ENCODE measurements at places on chromosomes 7 and 10. TPM values are rescaled to one million over a fixed set of nuclear protein-coding genes. Genes with fewer than 3 reads are reported as not detected.

DNA sequence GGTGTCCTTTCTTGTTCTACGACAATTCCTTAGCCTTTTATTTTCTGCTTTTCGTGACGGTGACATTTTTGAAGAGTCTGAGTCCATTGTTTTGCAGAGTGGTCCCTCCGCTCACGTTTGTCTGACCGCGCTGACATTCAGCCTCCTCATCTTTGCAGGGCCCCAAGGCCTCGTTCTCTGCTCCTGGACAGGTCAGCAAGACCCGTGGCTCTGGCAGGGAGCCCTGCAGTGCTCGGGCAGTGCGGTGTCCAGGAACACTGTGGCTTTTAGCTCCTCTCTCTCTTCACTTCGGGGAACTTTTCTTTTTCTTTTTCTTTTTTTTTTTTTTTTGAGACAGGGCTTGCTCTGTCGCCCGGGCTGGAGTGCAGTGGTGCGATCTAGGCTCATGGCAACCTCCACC, 142.5 kb downstream of the DNAJB6 start:
- no peak overlapping the region for H3K4me3 ChIP-seq
- H3K36me3 ChIP-seq: no peaks in the 10 kb centered on the region
- DNase-seq: no peak
- no peaks in the 10 kb centered on the region for H3K27me3 ChIP-seq

Gene PCLO
- total RNA-seq: under 0.01 TPM

GRCh38 chr7:147525325-147525724, 1065.2 kb upstream of the C7orf33 start:
- H3K36me3 ChIP-seq: no peaks in the 10 kb centered on the region
- no peaks in the 10 kb centered on the region for H3K4me1 ChIP-seq
- H3K27ac ChIP-seq: no peak overlapping the region
- no peak for DNase-seq

DNA sequence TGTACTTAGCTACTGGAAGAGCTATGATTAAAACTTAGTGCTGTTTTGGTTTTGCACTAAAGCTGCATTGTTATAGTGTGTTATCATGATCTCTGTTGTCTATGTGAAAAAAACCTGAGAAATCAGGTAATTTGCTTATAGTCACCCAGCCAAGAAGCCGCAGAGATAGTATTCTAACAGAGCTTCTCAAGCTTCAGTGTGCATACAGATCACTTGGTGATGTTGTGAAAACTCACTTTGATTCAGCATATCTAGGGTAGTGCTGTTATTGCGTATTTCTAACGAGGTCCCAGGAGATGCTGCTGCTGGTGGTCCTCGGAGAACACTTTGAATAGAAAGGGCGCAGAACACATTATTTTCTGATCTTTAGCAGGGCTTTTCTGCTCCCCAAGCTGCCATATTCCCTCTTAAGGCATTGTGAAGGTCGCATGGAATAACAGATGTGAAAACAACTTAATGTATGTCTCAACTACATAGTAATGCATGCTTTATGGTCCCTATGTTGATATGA, 68.4 kb upstream of the PDCD4 start:
- no peaks in the 10 kb centered on the region for H3K36me3 ChIP-seq
- peaks cover 27% of the 10 kb centered on the region for H3K4me1 ChIP-seq
- DNase-seq: no peak
- no peaks in the 10 kb centered on the region for H3K27me3 ChIP-seq
- no peak overlapping the region for H3K4me3 ChIP-seq
- peak overlapping the region; percentile 36 for H3K27ac ChIP-seq

Gene MYOZ1
- 0.60 TPM for total RNA-seq

DNA sequence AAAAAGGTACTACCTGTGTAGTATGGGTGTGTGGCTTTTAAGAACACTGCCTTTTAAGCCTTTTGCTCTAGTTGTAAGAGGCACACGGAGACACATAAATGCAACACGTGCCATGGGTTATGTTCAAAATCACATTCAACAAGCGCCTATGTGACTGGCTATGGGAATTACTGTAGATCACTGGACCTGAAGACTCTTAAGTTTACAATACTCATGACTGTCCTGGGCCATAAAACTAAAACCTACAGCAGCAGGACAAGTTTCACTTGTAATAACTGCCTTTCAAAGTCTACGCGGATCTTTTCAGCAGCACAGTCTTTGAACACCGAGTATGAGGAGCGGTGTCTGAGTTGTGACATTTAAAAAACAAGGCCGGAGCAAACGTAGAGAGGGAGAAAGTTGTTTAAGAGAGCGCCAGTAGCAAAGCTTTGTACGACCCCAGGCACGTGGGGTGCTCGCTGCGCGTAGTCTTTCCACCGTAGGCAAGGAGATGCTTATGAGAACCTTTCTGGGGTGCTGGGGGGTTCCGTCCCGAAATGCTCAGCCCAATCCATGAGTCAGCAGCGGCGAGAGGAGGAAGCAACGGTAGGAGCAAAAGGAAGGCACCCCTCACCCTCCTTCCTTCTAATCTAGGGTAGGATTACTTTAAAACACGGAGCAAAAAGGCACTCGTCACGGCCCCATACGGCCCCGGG, 662 bp downstream of the DNAJC2 start:
- peak overlapping the region; percentile 82 for H3K4me3 ChIP-seq
- no peaks in the 10 kb centered on the region for H3K36me3 ChIP-seq
- H3K27me3 ChIP-seq: no peaks in the 10 kb centered on the region
- peak; percentile 9 for DNase-seq
- H3K4me1 ChIP-seq: peaks cover 16% of the 10 kb centered on the region

DNA sequence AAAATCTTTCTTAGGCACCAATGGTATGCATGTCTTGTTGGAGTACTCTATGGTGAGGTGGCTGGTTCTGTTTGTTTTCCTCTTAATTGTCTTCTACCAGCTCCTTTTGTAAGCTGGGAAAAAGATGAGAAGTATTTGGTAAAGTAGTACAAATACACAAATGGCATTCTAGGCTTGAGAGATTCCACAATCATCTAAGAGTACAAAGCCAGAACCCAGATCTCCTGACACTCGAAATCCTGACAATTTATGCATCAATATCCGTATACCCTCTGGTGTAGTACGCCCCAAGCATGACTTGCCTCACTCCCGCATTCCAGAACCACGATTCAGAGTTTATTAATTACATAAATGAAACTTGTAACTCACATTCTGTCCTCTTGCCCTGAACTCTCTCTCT, 43.5 kb downstream of the CDCA7L start:
- H3K4me1 ChIP-seq: no peaks in the 10 kb centered on the region
- no peak overlapping the region for H3K27ac ChIP-seq
- DNase-seq: no peak
- no peak overlapping the region for H3K4me3 ChIP-seq
- H3K27me3 ChIP-seq: no peaks in the 10 kb centered on the region

Gene LDB3
- 18.6 TPM for total RNA-seq

- peaks cover 43% of the 10 kb centered on the region for H3K4me1 ChIP-seq
- H3K36me3 ChIP-seq: no peaks in the 10 kb centered on the region
- no peak for DNase-seq
- no peaks in the 10 kb centered on the region for H3K27me3 ChIP-seq
These were observed 31.3 kb downstream of the PIP4K2A start for GRCh38 chr10:22683140-22683389.

DNA sequence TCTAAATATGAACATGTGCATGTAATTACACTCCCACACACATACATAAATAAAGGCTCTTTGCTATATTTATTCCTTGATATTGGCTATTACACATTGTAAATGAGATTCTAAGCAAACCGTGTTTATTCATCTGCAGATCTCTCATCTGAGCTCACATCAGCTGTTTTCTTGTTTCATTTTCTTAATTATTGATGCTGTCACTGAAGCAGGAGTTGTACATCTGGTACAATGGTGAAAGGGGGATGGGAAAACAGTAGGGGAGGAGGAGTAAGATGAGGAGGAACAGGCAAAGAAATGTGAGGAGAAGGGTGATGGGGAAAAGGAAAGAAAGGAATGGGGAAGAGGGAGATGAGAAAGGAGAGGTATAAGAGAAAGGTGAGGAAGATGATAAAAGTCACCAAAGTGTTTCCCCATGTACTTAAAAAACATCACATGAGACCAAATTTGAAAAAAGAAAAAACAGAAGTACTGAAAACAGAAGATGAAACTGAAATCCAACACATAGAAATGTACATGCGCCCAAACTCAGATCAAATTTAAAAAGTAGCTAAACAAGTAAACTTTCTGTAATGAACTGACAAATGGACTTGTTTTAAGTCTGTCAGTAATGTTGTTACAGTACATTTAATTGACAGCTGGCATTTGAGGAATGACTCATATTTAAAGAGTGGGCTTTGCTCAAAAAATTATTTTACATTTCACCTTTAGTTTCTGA, 472.2 kb downstream of the ARL4A start:
- H3K27ac ChIP-seq: no peak overlapping the region
- no peaks in the 10 kb centered on the region for H3K4me1 ChIP-seq
- no peak overlapping the region for H3K4me3 ChIP-seq
- no peak for DNase-seq

Gene PKD2L1
- total RNA-seq: not detected

DNA sequence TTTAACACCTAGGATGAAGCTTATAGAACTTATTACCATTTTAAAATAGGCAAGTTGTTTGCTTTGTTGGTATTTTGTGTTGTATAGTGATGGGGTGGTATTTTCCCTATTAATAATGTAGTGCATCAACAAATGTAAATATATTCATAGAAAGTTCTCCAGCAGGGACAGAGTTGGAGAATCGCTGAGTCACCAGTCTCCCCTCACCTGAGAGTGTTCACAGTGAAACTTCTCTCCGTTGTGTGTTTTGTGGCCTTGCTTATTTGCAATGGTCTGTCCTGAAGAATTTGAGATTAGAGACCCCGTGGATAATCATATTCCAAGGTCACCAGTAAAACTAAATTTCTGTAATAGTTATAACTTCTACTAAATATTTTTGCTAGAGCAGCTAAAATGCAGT, 51.0 kb downstream of the HDAC9 start:
- H3K36me3 ChIP-seq: no peaks in the 10 kb centered on the region
- H3K27ac ChIP-seq: no peak overlapping the region
- H3K27me3 ChIP-seq: no peaks in the 10 kb centered on the region
- H3K4me3 ChIP-seq: no peak overlapping the region
- no peak for DNase-seq
- no peaks in the 10 kb centered on the region for H3K4me1 ChIP-seq

Gene SCD
- total RNA-seq: 500 TPM

DNA sequence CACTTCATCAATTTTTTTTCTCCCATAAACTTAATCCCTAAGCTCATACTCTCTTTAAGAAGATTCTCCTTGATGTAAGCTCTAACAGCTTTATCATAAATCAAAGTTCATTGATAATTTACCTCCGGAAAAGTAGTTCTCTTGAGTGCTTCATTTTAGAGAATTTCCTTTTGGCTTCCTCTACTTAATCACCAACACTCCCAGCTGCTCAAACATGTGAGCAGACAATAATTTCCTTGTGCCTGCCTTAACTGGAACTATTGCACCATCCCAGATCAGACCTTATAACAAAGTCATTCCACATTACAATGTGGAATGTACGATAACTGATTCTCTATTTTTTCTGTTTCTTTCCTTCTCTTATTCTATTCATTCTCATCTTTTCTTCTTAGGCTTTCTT, 5.9 kb downstream of the FEZF1 start:
- no peaks in the 10 kb centered on the region for H3K36me3 ChIP-seq
- H3K4me3 ChIP-seq: no peak overlapping the region
- H3K27me3 ChIP-seq: peaks cover 83% of the 10 kb centered on the region
- H3K4me1 ChIP-seq: no peaks in the 10 kb centered on the region
- no peak for DNase-seq
- no peak overlapping the region for H3K27ac ChIP-seq

DNA sequence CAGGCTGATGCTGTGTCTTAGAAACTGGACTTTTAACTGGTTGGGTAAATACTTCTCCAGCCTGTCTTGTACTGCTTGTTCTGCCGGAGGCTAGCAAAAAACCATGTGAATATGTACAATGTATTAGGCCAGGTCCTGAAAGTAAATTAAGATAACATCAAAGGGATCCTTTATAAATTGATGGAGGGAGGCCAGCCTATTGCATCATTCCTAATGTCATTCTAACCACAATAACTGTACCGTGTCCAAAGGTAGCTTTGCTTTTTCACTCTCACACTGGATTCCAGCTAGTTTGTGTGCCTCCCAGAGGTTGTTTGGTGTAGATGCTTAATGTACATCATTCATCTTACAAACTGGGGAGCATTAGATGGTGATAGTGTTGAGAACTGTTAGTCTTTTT, 91.2 kb upstream of the SEM1 start:
- H3K27ac ChIP-seq: no peak overlapping the region
- no peaks in the 10 kb centered on the region for H3K4me1 ChIP-seq
- H3K27me3 ChIP-seq: no peaks in the 10 kb centered on the region
- no peak overlapping the region for H3K4me3 ChIP-seq

- H3K36me3 ChIP-seq: no peaks in the 10 kb centered on the region
- no peaks in the 10 kb centered on the region for H3K27me3 ChIP-seq
- no peak for DNase-seq
- no peaks in the 10 kb centered on the region for H3K4me1 ChIP-seq
These were observed 219.0 kb downstream of the GLRX3 start for GRCh38 chr10:130354976-130355795.

DNA sequence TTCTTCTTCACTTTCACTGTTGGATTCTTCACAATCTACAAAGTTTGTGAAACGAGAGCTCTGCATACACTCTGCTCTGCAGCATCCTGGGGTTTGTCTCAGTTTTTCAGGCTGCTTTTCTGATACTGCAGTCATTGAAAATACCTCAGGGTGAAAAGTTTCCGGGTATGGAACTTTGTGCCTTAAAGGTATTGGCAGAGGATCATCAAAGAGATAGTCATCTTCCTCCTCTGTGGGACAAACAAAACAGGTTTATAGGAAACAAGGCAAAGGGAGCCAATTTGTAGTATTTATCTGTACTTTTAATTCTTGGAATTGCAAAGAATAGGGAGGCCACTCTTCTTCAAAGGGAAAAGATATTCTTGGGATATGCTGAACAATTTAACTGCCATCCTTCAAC, 30.4 kb downstream of the SUV39H2 start:
- no peak overlapping the region for H3K4me3 ChIP-seq
- no peaks in the 10 kb centered on the region for H3K36me3 ChIP-seq
- DNase-seq: no peak
- no peaks in the 10 kb centered on the region for H3K27me3 ChIP-seq
- H3K27ac ChIP-seq: no peak overlapping the region

DNA sequence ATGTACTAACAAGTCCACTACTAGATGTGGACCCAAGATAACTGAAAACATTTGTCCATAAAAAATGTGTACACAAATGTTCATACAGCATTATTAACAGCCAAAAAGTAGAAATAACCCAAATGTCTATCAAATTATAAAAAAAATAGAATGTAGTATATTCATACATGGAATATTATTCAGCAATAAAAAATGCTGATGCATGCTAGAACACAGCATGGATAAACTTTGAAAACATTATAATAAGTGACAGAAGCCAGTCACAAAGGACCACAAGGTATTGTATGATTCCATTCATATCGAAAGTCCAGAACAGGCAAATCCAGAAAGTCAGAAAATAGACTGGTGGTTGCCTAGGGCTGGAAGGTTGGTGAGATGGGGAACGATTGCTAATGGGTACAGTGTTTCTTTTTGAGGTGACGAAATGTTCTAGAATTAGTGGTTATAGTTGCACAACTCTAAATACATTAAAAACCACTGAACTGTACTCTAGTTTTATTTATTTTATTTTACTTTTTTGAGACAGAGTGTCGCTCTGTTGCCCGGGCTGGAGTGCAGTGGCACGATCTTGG, 43.3 kb upstream of the ANLN start:
- H3K36me3 ChIP-seq: no peaks in the 10 kb centered on the region
- H3K4me1 ChIP-seq: no peaks in the 10 kb centered on the region
- no peaks in the 10 kb centered on the region for H3K27me3 ChIP-seq
- no peak overlapping the region for H3K4me3 ChIP-seq
